T follicular helper cell (primary cell): ENCODE measurements at places on chromosomes 2 and 18.

GRCh38 chr2:75002007-75002406 lies 43.6 kb downstream of the POLE4 start:
- no peak for DNase-seq

GRCh38 chr2:128665113-128665512 lies 346.4 kb upstream of the HS6ST1 start:
- no peak for DNase-seq

- DNase-seq: no peak
Measured at GRCh38 chr2:216410550-216410949, 1.7 kb upstream of the SMARCAL1 start.

DNA sequence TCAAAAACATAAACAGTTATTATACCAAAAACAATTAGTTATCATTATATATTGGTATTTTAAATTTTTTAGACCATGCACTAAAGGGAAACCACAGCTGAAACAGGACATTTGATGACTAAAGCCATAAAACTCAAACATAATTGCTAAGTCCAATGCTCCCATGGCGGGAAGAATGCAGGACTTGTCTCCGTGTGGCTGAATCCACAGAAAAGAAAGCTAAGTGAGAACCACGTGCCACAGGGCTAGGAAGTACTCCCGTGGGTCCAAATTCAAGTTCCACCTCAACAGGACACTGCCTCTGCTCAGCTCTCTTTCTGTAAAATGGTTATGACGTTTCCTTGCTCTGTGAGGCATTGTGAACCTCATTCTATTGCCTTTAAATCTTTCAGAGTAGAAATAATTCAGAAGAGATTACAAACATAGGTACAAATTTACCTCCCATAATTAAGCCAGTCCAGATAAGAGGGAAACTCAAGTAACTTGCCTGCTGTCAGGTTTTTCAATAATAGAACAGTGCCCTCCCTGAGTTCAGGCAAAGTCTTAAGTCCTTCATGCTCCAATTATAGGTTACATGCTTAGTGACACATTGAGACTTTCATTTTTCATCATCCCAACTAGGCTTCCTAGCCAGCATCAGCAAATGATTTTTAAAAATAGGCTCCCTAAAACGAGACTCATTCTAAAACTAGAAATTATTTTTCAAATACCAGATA lies 36.7 kb downstream of the FTCDNL1 start:
- no peak for DNase-seq

DNA sequence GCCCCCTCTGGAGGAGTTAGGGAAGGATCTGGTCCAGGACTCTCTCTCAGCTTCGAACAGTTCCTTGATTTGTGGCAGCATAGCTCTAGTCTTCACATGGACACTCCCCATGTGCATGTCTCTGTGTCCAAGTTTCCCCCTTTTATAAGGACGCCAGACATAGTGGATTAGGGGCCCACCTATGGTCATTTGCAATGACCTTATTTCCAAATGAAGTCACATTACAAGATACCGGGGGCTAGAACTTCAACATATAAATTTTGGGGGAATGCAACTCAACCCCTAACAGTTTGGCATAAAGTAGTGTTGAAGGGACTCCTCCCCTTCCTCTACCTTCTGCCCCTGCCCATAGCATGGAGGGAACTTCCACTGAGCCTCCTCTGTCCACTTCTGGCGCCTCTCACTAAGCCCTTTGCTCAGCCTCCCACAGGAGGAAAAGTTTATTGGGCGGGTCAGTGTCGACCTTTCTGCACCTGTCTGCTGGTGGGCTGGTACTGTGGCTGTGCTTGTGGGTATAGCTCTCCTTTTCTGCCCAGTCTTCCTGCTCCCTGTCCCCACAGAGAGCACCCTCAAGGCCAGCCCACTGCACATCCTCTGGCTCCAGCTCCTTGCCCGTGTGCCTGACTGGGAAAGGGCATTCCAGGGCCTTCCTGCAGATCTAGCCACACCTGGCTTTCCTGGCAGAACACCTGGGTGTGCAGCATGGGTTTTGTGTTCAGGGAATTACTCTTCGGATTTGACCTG lies 5.5 kb downstream of the FABP1 start:
- no peak for DNase-seq

- DNase-seq: no peak
Measured at GRCh38 chr18:48790226-48790863, 160.4 kb downstream of the SMAD7 start.
